ENCODE measurements at places on chromosomes 1 and 21.

DNA sequence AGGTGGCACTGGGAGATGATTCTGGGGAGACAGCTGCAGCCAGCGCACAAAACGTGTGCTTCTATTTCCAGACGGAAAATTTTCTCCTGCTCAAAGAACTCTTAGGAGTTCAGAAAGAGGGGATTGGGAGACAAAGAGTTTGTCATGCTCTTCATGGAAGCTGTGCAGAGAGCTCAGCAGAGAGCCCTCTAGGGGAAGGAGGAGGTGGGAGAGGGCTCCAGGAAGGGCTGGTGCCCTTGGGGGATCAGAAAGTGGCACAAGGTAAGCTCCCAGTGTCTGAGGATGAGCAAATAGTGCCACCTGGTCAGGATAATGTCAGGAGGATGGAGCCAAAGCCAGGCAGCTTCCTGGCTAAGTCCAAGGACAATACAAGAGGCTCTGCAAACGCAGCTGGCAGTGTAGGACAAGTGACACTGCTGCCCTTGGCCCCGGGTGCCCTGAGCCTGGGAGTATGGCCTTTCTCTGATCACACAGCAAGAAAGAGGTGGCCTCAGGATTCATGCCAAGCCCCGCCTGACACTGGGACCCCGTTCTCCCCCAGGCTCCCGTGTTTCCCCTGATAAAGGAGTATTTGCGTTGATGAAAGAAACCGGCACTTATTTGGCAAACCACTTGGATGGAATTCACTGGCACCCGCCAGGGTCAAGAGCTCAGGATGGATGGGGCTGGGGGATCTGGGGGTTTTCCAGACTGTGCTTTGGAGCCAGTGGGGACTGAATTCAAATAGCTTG, 254.0 kb downstream of the PTPRU start:
- DNase-seq = no peak

DNA sequence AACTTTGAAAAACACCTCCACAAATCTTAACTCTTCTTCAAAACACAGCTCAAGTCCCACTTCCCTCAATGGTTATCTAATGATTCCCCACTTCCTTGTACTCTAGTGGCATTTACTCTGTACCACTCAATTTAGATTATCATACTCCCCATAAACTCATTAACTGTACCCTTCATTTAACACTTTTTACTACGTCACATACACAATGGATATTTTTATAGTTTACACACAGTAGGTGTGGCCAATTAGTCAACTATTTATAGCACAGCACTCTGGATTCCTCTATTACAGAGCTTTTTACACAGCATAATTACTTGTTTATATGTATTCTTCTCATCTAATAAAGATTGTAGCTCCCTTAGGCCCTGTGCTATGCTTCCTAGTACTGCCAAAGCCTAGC, 62.1 kb downstream of the FOXJ3 start:
- DNase-seq = no peak

DNA sequence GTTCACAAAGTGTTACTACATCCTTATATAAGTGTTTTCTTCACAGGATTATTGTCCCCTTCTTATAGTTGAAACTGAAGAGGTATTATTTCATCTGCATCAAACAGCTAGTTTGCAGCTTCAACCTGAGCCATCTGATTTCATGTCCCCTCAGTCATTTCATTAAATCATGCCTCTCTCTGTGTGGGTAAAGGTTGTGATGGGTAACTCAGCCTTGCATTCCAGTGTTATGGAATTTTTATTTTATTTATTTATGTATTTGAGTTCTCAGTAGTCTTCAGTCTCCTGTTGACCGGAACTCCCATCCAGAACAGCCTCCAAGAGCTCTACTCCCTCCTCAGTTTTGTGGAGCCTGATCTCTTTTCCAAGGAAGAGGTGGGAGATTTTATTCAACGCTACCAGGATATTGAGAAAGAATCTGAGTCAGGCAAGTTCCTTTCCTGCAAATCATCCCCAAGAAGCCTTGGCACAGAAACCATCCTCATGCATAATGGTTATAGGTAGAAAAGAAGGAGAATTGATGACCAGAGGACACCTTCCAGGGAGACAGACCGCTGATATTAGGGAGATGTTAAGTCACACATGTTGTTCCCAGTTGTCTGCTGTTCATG, 21.8 kb downstream of the CHD1L start:
- no peak for DNase-seq

DNA sequence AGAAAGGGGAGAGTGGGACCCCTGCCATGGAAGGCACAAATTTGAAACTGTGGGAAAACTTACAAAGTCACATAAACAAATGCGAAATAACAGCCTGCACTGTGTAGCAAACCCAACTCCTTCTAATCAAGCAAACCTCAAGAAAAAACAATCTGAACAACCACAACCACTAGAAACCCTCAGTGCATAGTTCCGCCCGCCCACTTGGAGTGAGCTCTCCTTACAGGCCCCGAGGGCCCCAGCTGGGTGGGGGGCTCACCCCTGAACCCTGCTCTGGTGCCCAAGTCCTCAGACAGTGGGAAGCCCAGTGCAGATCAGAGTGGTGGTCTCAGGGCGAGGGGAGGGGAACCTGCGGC, 931 bp upstream of the MXRA8 start:
- no peak for DNase-seq
